CD4-positive, alpha-beta T cell treated with Interleukin-1 beta for 1 hour (primary cell): ENCODE measurements at places on chromosomes 12 and 14.
A peak's percentile ranks its signal among the peaks of the same experiment; 100 is the strongest.

DNA sequence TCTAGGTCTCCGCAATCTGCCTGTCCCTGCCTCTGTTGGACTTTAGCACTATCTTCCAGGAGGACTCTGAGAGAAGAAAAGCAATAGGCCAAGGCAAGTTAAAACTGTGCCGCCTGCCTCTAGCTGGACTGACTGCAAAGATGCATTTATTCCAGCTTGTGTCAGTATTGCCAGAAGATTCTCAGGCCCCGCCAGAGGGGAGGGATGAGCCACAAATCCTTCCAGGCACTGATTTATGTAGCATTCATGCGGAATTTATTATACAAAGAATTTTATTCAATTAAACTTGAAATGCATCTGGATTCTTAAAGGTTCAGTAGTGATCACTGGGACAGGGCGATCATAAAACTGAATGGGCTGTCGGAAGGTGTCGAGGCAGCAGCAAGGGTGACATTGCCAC lies 19.8 kb downstream of the MMAB start:
- no peak for DNase-seq

DNA sequence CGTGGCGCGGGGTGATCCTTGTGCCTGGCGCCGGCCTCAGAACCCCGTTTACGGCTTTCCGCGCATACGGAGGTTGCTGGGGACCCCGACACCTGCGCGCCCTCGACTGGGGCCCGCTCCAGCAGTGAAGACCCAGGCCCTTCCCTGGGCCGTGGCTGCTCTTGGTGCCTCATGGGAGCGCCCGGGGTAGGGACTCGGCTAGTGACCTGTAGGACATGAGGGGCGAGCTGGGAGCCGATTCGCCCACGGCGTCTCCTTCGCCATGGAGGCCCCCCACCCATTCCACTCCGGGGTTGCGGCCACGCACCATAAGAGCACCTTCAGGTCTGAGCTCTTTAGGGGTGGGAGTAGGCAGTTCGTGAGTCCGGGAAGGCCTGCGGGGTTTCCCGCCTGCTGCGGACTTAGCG lies 14.2 kb upstream of the PAX9 start:
- DNase-seq, result no peak

DNA sequence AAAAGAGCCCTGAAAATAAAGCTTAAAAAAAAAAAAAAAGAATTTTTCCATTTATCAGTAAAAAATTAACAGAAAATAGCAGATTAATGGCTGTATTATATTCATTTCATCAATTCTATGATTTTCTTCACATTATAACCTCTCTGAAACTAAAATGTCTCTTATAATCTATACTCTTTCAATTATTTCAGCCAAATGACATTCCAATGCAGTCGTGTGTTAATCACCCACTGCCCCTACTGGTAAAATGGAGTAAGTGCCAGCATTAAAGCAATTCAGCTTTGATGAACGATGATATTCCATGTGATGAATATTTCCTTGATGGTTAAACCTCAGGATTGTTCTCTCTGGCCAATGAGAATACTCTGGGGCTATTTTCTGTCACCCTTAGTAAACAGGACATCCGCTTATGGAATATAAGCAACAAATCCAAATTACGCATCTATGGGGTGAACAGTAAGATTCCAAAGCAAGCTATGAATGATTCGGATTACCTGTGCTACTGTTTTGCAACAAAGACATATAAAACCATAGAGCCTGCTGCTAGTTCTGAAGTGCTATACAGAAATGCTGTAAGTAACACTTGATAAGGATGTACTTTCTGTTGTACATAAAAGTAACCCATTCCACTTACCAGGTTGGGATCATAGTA lies 20.3 kb upstream of the SYCP3 start:
- no peak for DNase-seq

GRCh38 chr12:111426344-111427185 lies 20.8 kb downstream of the SH2B3 start:
- peak; percentile 53 for DNase-seq

DNA sequence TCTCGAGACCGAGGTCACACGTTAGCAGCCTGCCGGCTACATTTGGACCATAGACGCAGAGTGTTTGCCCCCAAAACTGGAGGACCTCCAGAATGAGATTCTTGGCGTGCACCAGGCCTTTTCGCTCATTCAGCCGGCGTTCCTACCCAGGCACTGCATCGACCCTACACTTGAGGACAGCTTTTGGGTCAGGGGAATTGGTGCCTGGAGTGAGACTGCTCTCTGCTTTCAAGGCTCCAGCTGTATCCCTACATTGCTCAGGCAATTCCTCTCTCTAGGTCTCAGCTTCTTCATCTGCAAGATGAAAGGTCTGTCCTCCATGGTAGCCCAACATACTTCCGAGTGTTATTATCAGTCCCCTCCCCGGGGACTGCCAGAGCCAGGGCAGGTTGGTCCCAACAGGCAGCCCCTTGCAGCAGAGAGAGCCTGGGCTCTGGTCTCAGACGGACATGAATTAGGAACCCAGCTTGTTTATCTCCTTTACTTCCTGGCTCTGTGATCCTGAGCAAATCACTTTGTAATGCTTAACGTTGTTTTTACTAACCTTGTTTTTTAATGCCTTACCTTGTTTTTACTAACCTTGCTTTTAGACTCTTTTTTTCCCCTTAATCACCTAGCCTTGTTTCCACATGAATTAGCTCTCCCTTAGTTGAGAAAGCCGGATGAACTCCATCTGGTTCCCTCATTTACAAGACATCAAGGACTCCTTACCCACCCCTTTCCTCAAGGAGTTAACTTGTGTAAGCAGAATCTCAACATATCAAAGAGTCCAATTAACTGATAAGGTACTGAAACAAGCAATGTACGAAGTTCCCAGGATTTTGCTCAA lies 892 bp downstream of the TCHP start:
- DNase-seq, result no peak

DNA sequence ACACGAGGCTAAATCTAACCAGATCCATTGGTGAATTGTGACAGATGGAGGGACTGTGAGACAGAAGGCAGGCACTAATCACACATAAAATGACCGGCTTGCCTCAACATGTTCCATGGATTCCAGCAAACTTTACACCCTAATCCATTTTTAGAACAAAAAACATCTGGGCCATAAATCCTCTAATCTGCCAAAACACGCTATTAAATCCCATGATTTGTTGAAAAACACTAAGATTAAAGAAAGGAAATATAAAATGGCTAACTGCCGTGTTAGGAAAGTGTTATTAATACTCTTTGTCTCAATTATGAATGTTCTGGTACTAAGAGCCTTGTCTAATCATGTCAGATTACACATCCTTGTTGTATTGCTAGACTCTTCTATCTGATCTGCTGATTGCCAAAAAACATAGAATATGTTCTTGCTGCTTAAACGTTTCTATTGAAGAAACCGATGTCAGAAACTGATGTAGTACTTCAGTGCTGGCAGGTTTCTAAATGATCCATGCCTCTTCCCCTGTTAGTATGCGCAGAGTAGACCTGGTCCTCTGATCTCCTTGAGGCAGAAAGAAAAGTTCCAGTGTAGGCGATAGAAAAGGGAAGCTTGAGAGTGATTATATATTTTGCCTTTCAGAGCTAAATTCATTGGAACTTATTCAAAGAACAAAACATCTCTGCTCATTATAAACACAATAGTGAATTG lies 384.9 kb downstream of the SOX5 start:
- no peak for DNase-seq

GRCh38 chr14:50542941-50543418 lies 10.6 kb upstream of the MAP4K5 start:
- peak; percentile 55 for DNase-seq

DNA sequence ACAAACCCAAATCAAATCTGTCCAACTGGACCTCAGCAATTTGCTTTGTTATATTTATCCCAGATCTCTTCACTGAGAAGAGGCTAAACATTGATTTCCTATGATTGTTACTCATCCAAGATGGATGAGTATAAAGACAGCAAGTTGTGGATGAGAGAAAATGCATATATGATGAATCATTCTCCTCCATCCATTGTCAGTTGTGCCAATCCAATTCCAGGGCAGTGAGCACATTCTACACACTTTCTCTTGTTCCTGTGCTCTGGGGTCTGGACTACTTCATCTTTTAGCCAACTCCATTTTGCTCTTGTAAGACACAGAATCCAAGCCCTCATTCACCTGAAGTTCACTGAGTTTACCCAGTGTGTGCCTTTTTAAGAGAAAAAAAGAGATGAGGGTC lies 105.7 kb downstream of the GCH1 start:
- DNase-seq, result no peak

DNA sequence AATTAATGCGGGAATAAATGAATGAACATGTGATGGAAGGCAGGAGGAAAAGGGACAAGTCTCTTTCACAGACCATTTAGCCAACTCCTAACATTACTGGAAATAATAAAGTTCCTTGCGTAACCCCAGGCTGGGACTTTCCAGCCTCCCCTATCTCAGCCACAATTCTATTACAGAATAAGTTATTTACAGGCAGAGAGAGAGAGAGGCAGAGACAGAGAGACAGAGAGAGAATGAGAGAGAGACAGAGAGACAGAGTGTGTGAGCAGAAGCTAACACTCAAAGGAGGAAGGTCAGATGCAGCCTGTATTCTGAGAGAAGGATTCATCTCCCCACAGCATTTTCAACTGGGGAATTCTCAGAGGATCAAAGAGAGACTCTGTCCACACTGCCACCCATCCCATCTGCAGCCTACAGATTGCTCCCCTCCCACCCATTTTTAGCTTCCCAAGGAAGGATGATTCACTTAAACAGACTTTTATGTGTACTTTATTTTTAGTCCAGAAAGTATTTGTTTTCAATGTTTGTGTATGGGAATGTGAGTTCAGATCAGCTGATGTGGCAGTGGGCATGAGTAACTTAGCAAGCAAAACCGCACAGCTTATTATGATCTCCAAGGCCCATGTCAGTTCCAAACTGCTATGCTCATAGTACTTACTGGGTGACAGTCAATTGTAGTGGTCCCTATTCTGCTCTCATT lies 165.7 kb downstream of the CAND1 start:
- DNase-seq, result no peak

GRCh38 chr12:56487448-56488040 lies 417 bp downstream of the GLS2 start:
- DNase-seq, result peak; percentile 5

DNA sequence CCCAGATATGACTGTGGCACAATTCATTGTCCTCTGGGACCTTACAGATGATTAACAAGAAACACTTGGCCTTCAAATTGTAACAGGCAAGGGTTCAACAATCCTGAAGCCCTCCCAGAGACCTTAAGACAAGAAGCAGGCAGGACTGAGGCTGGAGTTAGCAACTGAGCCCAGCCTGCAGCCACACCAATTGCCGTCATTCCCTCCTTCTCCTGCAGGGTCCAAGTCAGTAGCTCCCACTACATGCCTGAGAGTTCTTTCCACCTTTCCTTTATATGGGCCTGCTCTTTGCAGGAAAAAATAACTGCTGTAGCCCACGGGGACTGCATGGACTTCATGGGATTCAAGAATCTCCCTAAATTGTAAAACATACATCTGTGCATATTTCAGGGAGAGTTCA lies 2.4 kb upstream of the SERPINA4 start:
- DNase-seq, result no peak

- DNase-seq, result no peak
These were observed 482 bp downstream of the WDHD1 start for GRCh38 chr14:55026441-55026792.

- no peak for DNase-seq
These were observed 73.2 kb downstream of the DCAF5 start for GRCh38 chr14:69079747-69080146.

- no peak for DNase-seq
These were observed 956.4 kb downstream of the AACS start for GRCh38 chr12:126021675-126022074.

DNA sequence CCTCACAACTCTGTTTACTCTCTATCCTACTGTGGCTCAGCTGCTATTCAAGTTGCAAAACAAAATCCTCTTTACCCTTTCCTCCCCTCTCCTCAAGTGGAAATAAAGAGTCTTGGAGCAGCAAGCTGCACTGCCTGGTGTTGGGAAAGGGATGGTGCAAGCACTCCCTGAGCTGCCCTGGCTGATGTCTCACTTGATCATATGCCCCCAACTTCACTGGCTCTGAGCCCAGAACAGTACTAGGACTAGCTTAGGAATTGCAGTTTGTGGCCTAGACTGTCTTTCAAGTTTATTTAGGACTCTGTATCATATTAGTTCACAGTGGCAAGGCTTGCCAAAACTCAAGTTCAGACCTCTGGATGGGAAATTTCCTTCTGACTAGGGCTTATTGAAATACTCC lies 1683.8 kb upstream of the SEL1L start:
- DNase-seq, result no peak

DNA sequence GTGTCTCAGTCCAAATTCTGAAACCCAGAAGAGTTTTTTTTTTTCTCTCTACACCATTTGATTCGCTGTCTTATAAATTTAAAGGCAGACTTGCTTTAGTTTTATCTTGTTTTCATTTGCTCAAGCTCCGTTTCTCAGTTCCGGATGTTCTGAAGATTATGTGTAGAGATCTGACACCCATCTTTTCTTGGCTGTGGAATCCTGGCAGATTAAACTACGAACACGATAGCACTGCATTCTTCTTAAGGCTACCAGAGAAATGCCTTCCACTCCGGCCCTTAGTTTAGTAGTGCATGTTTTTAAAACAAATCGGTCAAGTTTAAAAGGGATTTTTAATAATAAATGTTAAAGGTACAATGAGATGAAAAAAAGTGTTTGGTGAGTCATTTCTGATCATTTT lies 106.4 kb downstream of the LMO3 start:
- DNase-seq, result no peak

- no peak for DNase-seq
These were observed 18.3 kb downstream of the DYRK4 start for GRCh38 chr12:4580281-4580688.

GRCh38 chr12:65596514-65597091 lies 227.7 kb upstream of the HMGA2 start:
- DNase-seq, result no peak

- DNase-seq, result no peak
These were observed 5.9 kb downstream of the SDR9C7 start for GRCh38 chr12:56928262-56928661.

DNA sequence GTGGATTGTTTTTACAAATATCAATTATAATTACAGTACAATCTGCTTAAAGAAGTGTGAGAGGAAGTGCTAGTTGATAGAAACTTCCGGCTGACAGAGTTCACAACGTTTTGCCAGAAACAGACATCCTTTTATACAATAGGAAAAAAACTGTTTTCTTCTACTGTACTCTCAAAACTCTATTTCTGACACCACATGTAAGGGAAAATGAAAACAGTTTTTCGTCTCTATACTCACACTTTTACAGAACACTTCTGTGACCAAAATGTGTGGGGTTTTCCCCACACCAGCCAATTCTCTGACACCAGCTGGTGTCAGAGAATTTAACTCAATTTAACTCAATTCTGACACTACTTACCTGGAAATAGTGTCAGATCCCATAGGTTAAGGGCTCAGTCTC lies 24.2 kb upstream of the HIF1A start:
- DNase-seq, result peak; percentile 48

DNA sequence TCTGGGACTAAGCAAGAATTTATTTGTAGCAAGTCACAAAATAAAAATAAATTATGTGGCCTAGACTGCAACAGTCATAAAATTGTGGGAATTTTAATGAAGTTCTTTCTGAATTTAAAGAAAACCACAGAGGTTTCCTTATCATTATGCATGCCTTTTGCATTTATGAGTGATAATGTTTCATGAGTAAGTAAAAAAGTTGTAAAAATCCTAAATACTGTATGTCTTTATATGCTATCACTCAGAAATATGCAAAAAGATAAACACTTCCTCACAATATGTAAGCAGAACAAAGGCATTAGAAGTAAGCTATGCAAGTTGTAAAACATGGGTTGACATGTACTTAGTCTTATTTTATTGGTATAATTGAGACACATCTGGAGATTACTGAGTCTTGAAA lies 239.4 kb upstream of the PDE3A start:
- no peak for DNase-seq

GRCh38 chr12:122081697-122082221 lies 3.2 kb downstream of the MLXIP start:
- peak; percentile 43 for DNase-seq

- no peak for DNase-seq
These were observed 4.3 kb downstream of the MFAP5 start for GRCh38 chr12:8658346-8658745.
